Retina (tissue), 1 donor: ENCODE measurements at places on chromosomes 2 and 18.

DNA sequence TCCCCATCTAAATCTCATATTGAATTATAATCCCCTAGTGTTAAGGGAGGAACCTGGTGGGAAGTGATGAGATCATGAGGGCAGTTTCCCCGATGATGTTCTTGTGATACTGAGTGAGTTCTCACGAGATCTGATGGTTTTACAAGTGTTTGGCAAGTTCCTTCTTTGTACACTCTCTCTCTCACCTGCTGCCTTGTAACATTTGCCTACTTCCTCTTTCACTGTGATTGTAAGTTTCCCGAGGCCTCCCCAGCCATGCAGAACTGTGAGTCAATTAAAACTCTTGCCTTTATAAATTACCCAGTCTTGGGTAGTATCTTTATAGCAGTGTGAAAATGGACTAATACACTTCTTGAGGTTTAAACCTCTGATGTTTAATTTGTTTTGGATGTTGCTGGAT, 177.5 kb downstream of the CD8B2 start:
- no peak for DNase-seq

GRCh38 chr2:85405201-85406059, 4.7 kb downstream of the CAPG start:
- DNase-seq, result no peak

GRCh38 chr2:108271691-108272253, 16.9 kb upstream of the SULT1C2 start:
- DNase-seq, result no peak

DNA sequence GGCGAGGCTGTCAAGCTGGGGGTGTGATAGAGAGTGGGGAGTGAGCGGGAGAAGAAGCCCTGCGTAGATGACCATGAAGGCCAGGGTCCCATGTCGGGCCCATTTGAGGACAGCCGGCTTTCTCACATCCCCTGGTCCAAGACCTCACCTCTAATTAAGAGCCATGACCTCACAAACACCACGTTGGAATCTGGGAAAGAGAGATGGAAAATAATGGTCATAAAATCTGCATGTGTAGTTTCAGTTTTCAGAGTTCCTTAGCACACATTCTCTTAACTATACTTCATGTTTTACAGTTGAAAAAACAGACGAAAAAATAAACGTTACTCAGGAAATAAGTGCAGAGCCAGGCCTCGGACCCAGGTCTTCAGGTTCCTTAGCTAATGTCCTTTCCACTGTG, 244.8 kb upstream of the SIX2 start:
- no peak for DNase-seq

- DNase-seq, result no peak
Measured at GRCh38 chr2:191631754-191632153, 46.2 kb upstream of the NABP1 start.

DNA sequence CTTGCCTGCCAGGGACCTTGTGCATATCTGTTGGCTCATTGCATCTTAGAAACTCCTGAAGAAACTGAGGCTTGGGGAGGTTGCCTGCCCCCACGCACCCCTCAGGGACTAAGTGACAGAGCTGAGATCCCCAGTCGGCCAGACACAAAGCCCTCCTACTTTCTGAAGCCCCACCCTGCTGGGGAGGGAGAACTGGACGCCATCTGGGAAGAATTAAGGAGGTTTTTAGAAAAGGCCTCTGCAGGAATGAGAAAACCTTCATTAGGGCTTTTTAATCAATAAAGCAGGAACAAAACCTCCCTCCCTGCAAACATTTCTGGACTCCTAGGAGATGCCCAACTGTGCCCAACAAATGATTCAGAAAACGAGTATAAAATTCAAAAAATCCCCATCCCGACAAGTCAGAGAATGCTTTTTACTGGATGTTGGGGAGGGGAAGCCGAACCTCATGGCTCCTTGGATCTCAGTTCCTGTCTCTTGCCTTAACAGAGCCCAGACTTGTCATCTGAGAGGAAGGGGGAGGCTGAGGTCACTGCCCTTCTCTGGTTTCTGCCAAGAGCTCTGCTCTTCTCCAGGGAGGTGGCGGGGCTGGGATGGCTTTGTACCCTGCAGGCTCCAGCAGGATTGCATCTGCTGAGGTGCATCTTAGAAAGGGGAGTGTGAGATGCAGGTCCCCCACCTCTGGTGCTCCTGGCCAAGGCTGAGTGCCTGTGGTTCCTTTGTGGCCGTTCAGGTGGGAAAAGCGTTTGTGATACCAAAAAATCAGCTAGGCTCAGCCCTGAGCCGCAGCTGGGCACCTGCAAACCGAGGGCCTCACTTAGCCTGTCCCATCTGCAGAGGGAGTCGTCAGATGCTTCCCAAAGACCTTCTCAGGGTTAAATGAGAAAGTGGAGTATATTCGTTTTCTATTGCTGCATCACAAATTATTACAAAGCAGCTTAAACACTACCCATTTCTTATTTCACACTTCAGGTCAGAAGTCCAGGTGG, 142.4 kb downstream of the ZFP36L2 start:
- peak; percentile 43 for DNase-seq

- peak; percentile 79 for DNase-seq
Measured at GRCh38 chr2:109173311-109174171, 44.5 kb downstream of the SH3RF3 start.

DNA sequence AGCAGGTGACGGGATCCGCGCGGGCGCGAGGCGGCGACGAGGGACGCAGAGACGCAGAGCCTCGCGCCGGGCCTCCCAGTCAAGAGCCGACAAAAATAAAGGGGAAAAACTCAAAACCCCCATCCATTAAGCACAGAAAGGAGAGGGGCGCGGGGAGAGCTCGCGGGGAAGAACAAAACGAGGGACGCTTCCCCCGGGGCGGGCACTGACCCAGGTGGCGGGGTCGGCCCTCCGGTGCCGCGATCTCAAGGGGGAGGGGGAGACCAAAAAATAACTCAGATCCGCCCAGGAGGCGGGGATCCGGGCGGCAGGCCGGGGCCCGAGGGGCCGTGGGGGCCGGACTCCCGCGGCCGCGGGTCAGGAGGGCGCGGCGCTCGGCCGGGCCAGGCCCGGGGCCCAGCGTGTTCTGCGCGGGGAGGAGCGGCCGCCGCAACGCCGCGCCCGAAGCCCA, 597 bp downstream of the RNF103 start:
- no peak for DNase-seq

- DNase-seq, result no peak
Measured at GRCh38 chr2:39494784-39495251, 57.7 kb upstream of the MAP4K3 start.

DNA sequence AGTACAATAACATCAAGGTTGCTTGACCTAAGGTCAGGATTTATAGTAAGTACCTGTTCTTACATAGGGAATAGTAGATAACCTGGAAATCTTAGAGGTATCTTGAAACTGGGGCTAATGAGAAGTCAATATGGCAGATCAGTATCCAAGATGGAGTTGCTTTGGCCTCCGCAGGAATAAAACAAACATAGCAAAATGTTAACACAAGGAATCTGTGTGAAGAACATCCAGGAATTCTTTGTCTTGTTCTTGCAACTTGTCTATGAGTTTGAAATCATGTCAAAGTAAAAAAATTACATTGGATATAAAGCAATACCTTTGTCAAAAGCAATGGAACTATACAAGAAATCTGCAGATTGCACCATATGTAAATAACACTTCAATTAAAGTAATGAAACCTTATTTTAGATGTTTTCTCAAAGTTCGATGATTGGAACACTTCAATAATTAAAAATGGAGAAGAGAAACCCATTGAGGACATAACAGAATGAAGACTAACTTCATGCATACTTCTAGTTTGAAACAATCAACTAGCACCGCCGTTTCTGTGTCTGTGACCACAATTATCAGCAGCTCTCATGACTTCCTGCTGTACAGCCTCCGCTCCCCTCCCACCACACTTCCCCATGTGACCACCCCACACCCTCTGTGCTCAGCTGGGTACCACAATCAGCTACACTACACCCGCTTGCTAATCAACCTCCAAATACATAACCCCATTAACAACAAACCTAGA, 27.6 kb downstream of the C2orf76 start:
- no peak for DNase-seq
